ENCODE measurements at places on chromosomes 6 and 20.

DNA sequence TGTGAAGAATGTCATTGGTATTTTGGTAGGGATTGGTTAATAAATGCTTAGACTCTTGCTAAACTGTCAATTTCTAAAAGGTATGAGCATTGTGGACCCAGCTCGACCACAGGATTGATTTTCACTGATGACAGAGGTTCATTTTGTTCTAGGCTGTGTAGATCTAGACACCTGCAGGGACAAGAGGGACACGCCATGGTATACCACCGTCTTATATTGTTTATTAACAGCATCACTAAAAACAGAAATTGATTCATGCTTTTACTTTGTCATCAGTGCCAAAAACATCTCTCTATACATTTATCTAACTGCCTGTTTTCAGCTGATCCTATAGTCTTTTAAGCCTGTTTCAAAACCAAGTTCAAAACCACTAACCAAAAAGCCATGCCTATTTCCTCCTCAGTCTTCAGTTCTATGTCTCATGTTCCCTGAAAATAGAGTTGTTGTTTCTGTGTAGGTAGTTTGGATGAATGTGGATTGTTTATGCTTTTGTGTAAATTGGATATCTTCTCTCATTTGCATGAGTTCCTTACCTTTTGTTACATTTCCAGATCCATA, 109.8 kb downstream of the JAG1 start:
- DNase-seq = no peak

- no peak for DNase-seq
Measured at GRCh38 chr6:168815229-168815628, 374.2 kb downstream of the SMOC2 start.

DNA sequence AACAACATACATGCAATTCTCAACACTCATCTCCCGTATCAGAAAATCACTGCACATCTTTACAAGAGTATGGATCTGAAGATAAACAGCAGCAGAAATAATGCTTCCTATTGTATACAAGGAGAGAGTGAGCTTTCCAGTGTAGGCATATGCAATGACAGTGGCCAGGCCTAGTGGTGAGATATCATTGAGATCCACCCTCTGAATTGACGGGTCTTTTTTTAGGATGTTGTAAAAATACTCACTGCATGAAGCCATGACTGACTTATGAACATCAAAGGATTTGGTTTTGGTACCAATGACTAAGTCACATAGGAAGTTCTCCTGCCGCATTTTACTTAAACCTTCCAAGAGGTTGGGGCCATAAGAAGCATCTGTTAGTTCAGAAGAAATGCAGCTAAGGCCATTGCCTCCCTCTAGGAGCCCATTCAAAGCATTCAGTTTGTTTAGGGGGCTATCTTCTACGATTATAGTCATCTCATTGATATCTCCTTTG, 10.8 kb downstream of the KLHL31 start:
- DNase-seq = no peak

- no peak for DNase-seq
Measured at GRCh38 chr20:61760321-61760720, 305.4 kb downstream of the TAF4 start.

DNA sequence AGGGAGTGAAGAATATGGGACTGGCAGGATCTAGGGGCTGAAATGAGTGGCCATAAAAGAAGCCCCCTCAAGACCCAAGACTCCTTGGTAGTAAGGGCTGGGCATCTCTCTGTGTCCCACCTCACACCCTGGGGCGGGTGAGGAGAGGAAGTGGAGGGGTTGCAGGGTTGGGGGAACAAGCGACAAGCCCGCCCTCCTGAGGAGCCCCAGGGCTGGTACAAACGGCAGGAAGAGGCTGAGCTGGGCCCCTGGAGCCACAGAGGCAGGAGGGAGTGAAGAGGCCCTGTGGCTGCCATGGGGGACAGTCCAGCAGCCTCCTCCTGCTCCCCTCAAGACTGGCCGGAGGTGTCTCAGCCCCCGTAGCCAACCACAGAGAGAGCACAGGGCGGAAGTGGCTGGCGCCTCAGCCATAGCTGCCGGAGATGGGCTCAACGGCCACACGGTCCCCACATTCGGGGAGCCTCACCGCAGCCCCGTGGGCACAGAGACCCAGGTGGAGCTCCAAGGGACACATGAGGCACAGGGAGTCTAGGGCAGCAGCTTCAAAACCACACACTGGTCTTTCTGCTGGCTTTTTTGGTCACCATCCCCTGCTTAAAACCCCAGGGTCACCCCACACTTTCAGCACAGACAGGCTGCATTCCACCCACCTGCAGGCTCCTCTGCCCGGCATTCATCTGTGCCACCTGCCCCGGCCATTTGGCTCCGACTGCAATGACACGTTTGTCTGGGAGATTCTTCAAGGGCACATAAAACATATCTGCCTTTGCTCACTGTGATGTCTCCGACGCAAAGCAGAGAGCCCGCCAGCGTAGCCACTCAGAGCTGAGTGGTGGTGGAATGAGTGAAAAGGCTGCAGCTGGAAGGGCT, 524 bp downstream of the C20orf203 start:
- DNase-seq = no peak

GRCh38 chr6:43334466-43335095, 26.0 kb upstream of the CRIP3 start:
- peak; percentile 39 for DNase-seq

GRCh38 chr6:142946924-142947713, 2.1 kb upstream of the HIVEP2 start:
- DNase-seq = no peak

GRCh38 chr20:63090682-63091571, 84.2 kb upstream of the BHLHE23 start:
- no peak for DNase-seq

DNA sequence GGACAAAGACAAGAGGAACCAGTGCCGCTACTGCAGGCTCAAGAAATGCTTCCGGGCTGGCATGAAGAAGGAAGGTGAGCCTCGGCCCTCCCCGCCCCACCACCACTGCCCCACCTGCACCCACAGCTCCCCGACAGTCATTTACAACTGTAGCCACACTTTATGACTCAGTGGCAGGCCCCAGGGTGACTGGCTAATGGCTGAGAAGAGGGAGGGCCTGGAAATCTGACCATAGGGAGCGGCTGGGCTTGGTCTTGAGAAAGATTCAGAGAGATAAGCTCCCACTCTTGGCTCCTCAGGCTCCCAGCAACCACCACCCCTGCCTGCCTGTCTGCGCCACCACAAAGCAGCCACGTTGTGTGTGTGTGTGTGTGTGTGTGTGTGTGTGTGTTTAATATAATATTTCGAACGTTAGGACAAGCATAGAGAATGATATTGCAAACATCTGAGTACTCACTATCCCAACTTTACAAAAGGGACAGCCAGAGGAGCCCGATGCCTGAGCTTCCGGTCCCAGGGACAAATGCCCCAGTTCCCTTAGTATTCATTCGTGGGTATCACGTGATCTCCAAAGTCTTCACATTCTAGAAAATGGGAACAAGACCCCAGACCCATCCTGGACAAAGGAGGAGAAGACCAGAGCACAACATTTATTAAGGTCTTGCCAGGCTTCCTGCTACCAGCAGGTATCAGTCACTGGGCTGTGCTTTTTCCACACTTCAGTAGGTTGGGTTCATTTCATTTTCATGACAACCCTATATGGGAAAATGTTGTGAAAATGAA, 52.1 kb downstream of the HNF4A start:
- DNase-seq = no peak

- no peak for DNase-seq
Measured at GRCh38 chr6:149995235-149995750, 30.0 kb downstream of the RAET1L start.

DNA sequence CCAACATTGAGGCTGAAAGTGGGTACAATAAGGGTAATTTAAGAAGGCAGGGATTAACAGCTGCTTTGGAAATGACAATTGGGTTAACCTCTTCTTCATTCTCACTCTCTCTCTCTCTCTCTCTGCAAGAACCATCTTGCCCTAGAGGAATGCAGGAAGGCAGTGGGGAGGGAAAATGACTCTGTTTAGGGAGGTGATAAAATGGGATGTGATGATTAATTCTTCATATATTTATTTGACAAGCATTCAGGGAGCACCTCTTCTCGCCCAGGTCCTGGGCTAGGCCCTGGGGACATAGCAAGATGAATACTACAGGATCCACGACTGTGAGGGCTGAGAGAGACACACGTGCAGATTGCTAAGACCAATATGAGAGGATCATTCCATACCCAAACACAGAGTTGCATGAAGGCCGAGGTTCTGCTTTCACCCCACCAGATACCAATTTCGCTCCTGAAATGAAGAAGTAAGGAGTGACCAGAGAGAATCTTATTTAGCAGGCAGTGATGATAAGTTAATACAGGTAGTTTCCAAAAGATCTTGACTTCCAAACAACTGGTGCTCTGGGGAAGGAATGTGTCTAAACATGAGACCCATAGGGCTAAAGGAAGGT, 13.3 kb upstream of the PTPN1 start:
- no peak for DNase-seq

DNA sequence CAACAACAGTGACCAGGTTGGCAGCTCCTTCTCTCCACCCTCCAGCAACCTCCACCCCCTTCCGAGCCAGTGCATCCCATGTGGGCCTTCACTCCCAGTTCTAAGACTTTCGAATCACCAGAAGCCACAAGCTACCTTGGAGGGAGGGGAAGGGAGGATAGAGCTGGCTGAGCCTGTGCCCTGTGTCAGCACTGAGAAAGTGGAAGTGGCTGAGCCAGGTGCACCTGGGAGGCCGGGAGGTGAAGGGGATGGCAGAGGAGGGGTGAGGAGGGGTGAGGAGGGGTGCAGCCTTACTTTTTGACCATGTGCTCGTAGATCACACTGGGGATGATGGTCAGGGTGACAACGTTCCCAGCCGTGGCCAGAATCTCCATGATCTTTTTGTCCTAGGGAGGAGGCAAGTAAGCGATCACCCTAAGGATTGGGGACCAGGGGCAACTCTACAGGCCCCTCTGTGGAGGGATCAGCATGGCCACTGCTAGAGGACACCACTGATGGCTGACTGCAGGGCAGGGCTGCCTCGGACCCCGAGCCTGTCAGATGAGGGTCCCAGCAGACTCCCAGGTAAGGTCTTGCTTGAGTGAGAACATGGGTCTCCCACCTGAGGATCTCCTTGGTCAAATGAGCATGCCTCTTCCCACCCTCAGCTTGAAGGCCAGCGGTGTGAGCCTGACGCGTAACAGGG, 18.3 kb downstream of the SDCBP2 start:
- DNase-seq = no peak

GRCh38 chr6:98539741-98540140, 294.6 kb upstream of the POU3F2 start:
- no peak for DNase-seq

- no peak for DNase-seq
Measured at GRCh38 chr6:134073161-134073560, 20.7 kb upstream of the SLC2A12 start.

DNA sequence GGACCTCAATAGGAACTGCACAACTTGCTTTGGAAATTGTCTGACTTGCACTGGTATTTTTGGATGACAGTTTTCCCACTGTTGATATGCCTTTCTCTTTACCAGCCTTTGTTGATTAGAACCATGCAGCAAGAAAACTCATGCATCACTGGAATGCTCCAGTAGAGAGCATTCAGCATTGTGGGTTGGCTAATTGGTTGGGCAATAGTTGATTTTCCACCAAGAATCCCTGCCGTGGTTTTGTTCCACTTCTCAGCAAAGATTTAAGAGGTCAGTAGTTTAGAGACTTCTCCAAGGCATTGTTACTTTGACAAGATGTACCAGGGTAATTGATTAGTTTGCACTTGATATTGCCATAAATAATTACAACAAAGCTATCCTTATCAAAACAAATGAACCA, 260.0 kb downstream of the DHX35 start:
- DNase-seq = no peak

- DNase-seq = no peak
Measured at GRCh38 chr6:162157167-162157870, 570.2 kb downstream of the PRKN start.

DNA sequence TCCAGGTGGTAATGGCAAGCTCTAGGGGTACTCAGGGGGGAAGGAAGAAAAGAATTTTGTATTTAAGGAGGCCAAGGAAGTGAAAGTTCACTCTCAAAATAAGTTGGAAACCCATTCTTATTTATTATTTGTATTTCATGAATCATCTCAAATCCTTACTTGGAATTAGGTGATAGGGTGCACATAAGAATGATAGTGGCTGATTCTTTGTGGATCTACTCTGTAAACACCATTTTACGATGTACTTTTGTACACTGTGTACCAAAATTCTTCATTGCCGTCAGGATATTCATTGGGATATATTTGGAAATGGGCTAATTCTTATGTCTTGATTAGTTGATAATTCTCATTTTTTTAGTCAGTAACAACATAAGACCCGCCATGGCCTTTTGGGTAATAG, 179.5 kb upstream of the LAMP5 start:
- no peak for DNase-seq

GRCh38 chr6:13299403-13299821, 28.9 kb downstream of the TBC1D7 start:
- no peak for DNase-seq

- no peak for DNase-seq
Measured at GRCh38 chr6:39808346-39808745, 16.2 kb downstream of the DAAM2 start.

DNA sequence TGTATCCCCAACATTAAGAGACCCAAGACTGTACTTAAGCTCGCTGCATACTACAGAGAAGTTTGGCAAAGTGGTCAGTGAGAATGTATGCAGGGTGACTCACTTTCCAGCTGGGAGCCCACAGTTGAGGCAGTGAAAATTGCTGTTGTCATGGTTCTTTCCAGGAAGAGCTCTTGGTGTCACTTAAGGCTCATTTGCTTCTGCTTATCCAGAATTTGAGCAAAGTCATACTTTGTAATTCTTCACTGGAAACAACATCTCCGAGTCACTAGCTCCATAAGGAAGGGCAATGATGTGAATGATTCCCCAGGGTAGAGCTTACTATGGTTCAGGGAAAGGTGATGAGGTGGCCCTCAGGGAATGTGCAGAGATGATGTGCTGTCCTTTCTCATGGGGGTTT, 65.4 kb upstream of the FBXL4 start:
- peak; percentile 77 for DNase-seq

- DNase-seq = no peak
Measured at GRCh38 chr6:106974336-106974998, at the start of gene CD24. CD24 (minus strand) TSS chr6:106974729; CDS start chr6:106974646, 83 bp downstream.

GRCh38 chr6:169024047-169024660, 229.5 kb downstream of the THBS2 start:
- no peak for DNase-seq

DNA sequence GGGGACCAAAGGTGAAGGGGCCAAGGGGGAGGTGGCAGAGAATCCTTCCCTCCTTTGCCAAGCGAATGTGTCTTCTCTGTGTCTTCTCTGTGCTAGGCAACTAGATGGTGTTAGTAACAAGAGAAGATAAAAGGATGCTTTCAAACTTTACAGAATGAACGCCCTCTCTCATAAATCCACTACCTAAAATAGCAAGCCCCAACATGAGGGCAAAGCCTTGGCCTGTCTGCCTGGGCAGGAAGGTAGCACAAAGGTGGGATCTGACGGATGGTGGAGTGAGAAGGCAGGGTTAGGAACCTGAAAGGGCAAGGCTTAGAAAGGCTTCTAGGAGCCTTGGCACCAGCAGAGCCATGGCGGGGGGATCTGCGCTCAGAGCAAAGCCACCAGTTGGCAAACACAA, 13.6 kb upstream of the TGM3 start:
- DNase-seq = no peak

DNA sequence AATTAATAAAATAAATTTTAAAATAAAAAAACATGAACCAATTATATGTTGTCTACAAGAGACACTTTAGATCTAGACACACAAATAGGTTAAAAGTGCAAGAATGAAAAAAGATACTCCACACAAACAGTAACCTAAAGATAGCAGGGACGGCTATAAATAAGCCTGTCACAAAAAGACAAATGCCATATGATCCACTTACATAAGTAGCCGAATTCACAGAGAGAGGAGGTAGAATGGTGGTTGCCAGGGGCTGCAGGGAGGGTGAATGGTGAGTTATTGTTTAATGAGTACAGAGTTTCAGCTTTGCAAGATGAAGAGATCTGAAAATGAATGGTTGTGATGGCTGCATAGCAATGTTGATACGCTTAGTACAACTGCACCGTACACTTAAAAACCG, 32.7 kb downstream of the KATNA1 start:
- no peak for DNase-seq
